ENCODE measurements at places on chromosomes 5 and 9. TPM values are rescaled to one million over a fixed set of nuclear protein-coding genes. Genes with fewer than 3 reads are reported as not detected.

ADCY2 gene
- 10.1 TPM for total RNA-seq

PCA3 gene
- total RNA-seq: not detected

BTNL3 gene
- total RNA-seq: not detected

NRG2 gene
- total RNA-seq: 4.5 TPM

N4BP3 gene
- 11.0 TPM for total RNA-seq

SIT1 gene
- total RNA-seq: 2.9 TPM

PDE6A gene
- 1.1 TPM for total RNA-seq

PCDHA13 gene
- total RNA-seq: 0.47 TPM

RETREG1 gene
- total RNA-seq: 36.7 TPM

PCDHB6 gene
- 1.7 TPM for total RNA-seq

FAM221B gene
- not detected for total RNA-seq

C5orf58 gene
- total RNA-seq: not detected

TRUB2 gene
- total RNA-seq: 11.6 TPM

SLC36A2 gene
- total RNA-seq: not detected

GKAP1 gene
- total RNA-seq: 6.3 TPM

ARL14EPL gene
- total RNA-seq: not detected

ADAMTS13 gene
- 1.2 TPM for total RNA-seq

FAM78A gene
- 0.81 TPM for total RNA-seq

ELOVL7 gene
- 41.3 TPM for total RNA-seq

PRUNE2 gene
- total RNA-seq: 3.6 TPM

GRAMD2B gene
- 85.0 TPM for total RNA-seq

SLC34A3 gene
- total RNA-seq: not detected

MPDZ gene
- 4.7 TPM for total RNA-seq

PCDHA9 gene
- 0.34 TPM for total RNA-seq

SLC46A2 gene
- total RNA-seq: 20.6 TPM

ARSI gene
- total RNA-seq: 5.4 TPM

RGS3 gene
- total RNA-seq: 11.0 TPM

PCDHAC2 gene
- not detected for total RNA-seq

ATP6V0E1 gene
- 73.7 TPM for total RNA-seq

SLC36A3 gene
- total RNA-seq: not detected

SARDH gene
- total RNA-seq: 0.32 TPM

CDKN2A gene
- total RNA-seq: not detected

OTP gene
- total RNA-seq: not detected

NSA2 gene
- 70.6 TPM for total RNA-seq

FBN2 gene
- total RNA-seq: 0.81 TPM

PCSK5 gene
- total RNA-seq: 7.4 TPM

COL27A1 gene
- 20.1 TPM for total RNA-seq

PCDHB4 gene
- 5.6 TPM for total RNA-seq

PDZD2 gene
- 115 TPM for total RNA-seq

OR1Q1 gene
- total RNA-seq: not detected

PPIC gene
- 25.3 TPM for total RNA-seq

PTGS1 gene
- 72.7 TPM for total RNA-seq

SPOCK1 gene
- total RNA-seq: 11.6 TPM

PCDHB2 gene
- total RNA-seq: 2.2 TPM

PLEKHG4B gene
- total RNA-seq: 2.4 TPM

NANS gene
- 41.0 TPM for total RNA-seq

NIPAL4 gene
- 105 TPM for total RNA-seq

SPATA6L gene
- 23.8 TPM for total RNA-seq

CCDC112 gene
- total RNA-seq: 11.6 TPM

SPAG8 gene
- total RNA-seq: 0.52 TPM

All from suprapubic skin (tissue), 4 donors.